ENCODE measurements at places on chromosomes 13 and 19.
A peak's percentile ranks its signal among the peaks of the same experiment; 100 is the strongest.

DNA sequence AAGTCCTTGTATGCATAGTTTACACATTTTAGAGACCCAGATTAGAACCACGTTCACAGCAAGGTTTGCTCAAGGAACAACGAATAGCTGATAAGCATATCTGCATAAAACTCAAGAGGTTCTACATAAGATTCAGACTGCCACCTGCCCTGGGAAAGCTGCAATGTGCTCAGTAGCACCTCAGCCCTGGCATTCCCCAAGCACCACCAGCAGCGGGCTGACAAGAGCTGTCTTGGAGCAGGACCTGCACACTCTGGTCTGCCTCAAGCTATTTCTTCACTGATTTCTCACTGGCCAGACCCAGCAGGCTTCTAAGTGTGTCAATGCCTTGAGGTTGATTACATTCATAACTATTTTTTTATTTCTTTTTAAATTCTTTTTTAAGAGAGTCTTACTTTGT, 65.8 kb upstream of the UQCRFS1 start:
- no peak for DNase-seq

- no peak for DNase-seq
Observed at GRCh38 chr19:1125601-1126467, 22.0 kb downstream of the GPX4 start.

DNA sequence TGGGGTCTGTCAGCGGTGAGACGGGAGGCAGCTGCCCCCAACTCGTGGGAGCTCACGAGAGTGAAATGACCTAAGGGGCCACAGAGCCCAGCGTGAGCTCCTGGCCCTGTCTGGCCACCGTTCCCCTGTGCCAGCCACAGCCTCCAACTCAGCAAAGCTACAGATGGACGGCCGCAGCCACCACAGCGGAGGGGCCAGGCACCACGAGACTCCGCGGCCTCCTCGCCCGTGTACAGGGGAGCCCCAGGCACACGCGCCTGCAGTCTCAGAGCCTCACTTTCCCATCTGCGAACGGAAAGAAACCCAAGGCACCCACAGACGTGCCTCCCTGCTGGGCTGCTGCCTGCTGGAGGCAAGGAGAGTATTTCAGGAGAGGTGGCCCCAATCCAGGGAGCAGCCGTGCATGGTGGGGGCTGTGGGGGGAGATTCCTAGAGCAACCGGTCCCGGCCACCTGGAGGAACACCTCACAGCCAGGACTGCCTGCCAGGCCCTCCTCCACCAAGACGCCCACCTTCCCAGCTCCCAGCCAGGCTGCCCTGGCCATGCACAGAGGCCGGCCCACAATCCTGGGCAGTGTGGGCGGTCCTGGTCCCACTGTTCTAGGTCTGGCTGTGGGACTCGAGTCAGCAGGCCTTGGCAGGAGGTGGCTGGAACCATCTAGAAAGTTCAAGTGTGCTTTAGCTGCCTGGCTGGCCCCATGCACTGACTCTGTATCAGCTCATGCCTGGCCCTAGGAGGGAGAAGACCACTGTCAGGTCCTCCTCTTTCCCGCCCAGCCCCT, 1.9 kb downstream of the MKNK2 start:
- DNase-seq: no peak

DNA sequence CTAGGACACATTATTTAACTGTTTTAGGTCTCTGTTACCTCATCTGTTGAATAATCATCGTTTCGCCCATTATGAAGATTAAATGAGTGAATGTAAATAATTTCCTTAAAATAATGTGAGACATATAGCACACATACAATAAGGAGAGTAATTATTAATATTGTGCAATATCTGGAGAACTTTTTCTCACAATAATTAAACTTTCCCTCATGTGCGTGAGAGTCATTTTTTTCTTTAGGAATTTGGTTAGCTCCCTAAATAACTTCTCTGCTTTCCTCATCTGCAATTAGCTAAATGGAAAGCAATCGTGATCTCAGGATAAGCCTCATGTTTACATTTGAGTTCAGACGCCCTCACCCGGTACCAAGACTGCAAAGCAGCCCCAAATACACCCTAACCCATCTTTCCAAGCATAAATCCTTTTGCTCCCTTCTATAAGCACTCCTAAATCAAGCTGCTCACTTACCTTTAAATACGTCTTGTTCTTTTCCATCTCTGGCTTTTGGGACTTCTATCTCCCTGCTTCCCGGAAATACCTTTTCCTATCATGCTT, 78.8 kb downstream of the MZT1 start:
- DNase-seq: no peak

DNA sequence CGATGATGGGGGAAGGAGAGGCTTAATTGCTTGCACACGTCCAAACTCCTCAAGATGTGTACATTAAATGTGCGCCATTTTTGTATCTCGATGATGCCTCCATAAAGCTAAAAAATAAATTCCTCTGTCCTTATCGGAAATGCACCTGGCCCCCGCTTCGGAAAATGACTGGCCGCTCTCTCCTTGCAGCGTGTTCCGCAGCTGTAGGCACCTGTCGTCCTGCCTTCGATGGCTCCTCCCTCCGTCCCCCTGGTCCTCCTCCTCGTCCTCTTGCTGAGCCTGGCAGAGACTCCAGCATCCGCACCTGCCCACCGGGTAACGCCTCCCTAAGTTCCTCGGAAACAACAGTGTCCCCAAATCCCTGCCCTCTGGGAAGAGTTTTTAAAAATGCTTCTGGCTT, 1.1 kb downstream of the GALP start:
- DNase-seq: no peak

- no peak for DNase-seq
Observed at GRCh38 chr13:48808683-48809082, 155.0 kb downstream of the CYSLTR2 start.

DNA sequence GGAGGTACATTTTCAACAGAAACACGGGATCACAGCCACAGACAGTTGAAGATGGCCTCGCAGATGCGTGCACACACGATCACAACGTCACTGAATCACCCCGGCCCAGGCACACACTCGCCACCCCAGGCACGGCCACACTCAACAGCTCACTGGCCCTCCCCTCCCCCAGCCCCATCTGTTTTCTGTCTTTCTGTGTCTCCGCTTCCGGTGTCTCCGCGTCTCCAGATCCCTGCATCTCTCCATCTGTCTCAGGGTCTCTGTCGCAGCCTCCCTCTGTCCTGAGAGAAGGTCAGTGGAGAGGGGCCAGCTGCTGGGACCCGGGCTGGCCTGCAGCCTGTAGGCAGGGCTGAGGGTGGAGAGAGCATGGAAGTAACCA, 3.8 kb upstream of the ATP1A3 start:
- DNase-seq: no peak

- DNase-seq: peak; percentile 11
Observed at GRCh38 chr19:55305491-55305890, 19.6 kb downstream of the TMEM150B start.

DNA sequence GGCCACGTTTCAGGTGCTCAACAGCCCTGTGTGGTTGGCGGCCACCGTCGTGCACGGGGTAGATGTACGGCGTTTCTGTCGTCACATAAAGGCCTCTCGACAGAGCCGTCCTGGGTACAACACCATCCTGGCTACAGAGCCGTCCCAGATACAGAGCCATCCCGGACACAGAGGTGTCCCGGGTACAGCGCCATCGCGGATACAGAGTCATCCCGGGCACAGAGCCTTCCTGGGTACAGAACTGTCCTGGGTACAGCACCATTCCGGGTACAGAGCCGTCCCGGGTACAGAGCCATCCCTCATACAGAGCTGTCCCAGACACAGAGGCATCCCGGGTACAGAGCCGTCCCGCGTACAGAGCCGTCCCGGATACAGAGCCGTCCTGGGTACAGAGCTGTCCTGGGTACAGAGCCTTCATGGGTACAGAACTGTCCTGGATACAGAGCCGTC, 222.7 kb upstream of the SOX1 start:
- DNase-seq: no peak
